ENCODE measurements at places on chromosomes 1 and 21.

GRCh38 chr1:15014516-15014915, 139.0 kb upstream of the TMEM51 start:
- DNase-seq: no peak

- DNase-seq: no peak
These were observed 89.3 kb downstream of the VAV3 start for GRCh38 chr1:107875689-107876088.

GRCh38 chr1:21657456-21658190, 11.5 kb downstream of the RAP1GAP start:
- DNase-seq: no peak

DNA sequence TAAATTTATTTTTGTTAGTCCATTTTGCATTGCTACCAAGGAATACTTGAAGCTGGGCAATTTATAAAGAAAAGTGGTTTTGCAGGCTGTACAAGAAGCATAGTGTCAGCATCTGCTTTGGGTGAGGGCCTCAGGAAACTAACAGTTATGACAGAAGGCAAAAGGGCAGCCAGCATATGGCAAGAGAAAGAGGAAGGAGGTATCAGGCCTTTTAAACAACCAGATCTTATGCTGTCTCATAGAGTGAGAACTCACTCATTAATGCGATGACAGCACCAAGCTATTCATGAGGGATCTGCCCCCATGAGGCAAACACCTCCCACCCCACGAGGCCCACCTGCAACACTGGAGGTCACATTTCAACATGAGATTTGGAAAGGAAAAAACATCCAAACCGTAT, 898.4 kb downstream of the KCNT2 start:
- DNase-seq: no peak

- no peak for DNase-seq
These were observed 26.7 kb upstream of the NGF start for GRCh38 chr1:115364780-115365155.

- DNase-seq: no peak
These were observed 150.5 kb upstream of the RUNX3 start for GRCh38 chr1:25080294-25081209.

GRCh38 chr1:38560457-38560856, 299.1 kb downstream of the RRAGC start:
- no peak for DNase-seq

DNA sequence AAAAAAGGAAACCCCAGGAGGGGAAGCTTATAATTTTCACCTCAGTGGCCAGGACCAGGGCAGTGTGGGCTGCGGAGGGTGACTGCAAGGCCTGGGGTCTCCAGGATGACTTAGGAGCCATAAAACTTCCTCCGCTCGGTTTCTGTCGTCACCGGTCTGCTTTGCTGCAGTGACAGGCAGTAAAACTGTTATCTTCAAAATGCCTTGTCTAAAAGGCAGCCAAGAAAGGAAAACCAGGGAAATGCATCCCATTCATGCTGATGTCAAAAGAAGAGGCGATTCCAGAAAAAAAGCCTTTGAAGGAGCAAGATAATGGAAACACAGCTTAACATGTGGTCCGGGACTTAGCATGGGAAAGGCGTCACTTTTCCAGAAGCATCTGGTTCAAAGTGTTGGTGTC, 42.0 kb downstream of the COL6A1 start:
- no peak for DNase-seq

- no peak for DNase-seq
These were observed 10.0 kb upstream of the LRRC8D start for GRCh38 chr1:89810880-89811279.

- no peak for DNase-seq
These were observed 101.7 kb upstream of the HAO2 start for GRCh38 chr1:119266858-119267257.

GRCh38 chr1:112870887-112871646, 84.9 kb downstream of the SLC16A1 start:
- no peak for DNase-seq

DNA sequence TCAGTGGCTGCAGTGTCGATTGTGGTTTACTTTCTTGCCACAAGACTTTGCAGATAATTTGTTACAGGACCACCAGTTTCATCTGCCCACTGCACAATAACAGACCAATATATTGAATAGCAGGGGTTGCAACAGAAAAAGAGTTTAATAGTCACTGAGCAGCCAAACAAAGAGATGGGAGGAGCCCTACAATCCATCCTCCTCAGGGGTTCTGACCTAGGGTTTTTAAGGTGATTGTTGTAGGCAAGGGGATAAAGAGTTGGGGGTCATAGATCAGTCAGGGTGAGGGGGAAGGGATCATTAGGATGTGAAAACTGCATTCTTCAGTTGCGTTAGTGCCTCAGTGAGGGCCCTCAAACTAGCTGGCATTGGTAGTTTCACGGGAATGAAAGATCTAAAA, 110.7 kb upstream of the OLFM3 start:
- no peak for DNase-seq

GRCh38 chr1:198254948-198255347, 98.2 kb downstream of the NEK7 start:
- no peak for DNase-seq

- DNase-seq: peak; percentile 69
These were observed at the start of gene NECTIN4 for GRCh38 chr1:161089251-161089924. TSS of gene NECTIN4 (minus strand) at chr1:161089558. CDS start at chr1:161089296, 262 bp downstream.

GRCh38 chr1:224300346-224300745, 29.6 kb downstream of the NVL start:
- no peak for DNase-seq

- no peak for DNase-seq
These were observed 64.3 kb downstream of the TAS1R2 start for GRCh38 chr1:18795002-18795689.

- no peak for DNase-seq
These were observed 149.5 kb downstream of the NOS1AP start for GRCh38 chr1:162218975-162219374.

DNA sequence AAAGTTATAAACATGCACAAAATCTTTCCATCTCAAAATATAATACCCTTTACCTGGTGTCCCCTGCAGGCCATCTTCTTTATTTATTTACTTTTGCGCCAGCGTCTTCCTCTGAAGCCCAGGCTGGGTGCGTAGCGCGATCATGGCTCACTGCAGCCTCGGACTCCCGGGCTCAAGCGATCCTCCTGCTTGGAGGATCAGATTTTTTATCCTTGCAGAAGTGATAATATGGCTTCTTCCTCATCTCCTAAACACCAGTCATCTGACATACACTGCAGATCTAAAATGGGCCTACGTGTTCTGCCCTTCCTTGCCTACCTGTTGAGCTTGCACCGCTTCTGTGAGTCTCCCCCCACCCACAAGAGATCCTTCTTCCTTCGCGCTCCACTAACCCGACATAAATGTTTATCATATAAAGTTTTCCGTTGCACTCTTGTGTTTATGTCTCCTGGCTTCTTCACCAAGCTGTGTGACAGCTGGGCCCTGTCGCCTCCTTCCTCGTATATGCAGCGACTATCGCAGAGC, 506 bp upstream of the SRP9 start:
- no peak for DNase-seq

DNA sequence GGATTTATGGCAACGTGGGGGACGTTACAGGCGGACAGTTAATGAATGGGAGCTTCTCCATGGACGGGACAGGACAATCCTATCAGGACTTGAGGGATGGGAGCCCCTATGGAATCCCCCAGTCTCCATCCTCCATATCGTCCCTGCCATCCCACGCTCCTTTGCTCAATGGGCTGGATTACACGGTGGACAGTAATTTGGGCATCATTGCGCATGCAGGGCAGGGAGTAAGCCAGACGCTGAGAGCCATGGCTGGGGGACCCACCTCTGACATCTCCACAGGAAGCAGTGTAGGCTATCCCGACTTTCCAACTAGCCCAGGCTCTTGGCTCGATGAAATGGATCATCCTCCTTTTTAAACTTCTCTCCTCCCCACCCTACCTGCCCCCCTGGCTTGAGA, 44.2 kb downstream of the LHX4 start:
- no peak for DNase-seq

DNA sequence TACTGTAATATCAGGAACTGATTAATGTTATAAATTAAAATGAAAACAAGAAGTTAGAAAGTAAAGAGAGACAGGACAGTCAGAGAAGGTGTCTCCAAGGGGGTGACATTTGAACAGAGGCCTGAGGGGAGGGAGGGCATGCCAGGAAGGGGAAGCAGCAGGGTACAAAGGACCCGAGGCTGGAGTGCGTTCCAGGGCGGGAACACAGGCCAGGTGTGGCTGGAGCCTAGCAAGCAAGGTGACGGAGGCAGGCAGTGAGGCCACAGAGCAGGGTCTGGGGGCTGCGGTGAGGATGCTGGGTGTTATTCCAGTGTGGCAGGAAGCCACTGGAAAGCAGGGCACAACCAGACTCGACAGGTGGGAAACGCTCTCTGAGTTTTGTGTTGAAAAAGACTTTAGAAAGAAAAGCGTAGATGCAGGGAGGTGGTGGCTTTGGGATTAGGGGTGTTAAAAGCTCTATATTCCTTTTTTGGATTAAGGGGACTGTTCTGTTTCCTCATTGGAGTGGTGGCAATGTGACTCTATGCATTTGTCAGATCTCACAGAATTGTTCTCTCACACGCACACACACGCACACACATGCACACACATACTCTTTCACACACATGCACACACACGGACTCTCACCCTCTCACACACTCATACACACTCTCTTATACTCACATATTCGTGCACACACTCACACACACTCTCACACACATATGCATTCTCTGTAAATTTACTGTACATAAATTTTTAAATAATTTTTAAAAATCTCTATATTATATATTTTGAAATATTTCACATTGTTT, 124.5 kb downstream of the GLIS1 start:
- peak; percentile 73 for DNase-seq

- DNase-seq: no peak
These were observed 1.9 kb upstream of the SAMSN1 start for GRCh38 chr21:14547834-14548513.

DNA sequence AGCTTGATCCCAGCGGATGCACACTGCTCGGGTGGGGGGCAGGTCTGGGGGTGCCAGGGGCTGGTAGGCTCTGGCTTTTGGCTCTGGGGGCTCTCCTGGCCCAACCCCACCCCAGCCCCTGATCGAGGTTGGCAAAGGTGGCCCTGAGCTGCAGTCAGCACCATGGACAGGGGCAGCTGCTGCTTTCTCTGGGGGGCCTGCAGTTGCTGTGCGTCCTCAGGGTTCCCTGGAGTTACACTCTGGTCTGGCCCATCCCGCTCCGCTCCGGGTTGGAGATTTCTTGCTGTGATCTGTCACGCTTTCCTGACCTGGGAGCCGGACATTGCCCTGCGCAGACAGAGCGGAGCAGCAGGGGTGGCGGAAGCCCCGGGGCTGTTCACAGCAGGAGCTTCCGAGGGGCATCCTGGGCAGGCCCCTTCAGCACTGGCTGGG, 8.0 kb upstream of the PLCH2 start:
- DNase-seq: no peak

DNA sequence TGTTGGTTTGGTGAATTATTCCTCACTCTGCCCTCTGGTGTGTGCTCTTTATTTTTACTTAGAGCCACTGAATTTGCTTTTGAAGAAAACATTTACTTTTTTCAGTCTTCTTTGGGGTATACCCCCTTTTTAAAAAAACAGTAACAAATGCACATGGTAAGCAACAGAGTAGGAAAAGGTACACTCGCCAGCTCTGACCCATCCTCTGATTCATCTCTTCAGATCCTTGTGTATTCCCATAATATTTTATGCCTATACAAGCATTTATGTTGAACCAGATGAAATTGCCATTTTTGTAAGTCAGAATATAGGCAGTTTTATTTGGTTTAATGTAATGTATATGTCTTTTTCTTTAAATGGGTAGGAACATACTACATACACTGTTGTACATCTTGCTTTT, 28.3 kb downstream of the TTC3 start:
- DNase-seq: no peak

DNA sequence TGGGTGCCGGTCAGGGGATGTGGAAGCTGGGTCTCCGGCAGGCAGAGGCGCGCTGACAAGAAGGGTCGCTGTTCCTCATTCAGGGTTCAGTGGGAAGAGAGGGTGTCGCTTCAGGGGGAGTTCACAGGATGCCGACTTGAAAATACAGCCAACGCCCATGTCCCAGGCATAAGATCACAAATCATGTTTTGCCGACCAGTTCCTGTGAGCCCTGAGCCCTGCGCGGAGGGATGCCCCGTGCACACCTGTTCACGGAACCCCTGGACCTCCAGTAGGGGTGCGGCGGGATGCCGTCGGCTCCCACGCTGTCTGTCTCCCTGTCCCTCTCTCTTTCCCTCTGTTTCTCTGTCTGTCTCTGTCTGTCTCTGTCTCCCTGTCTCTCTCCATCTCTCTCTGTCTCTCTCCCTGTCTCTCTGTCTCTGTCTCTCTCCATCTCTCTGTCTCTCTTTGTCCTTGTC, 26.8 kb downstream of the TP73 start:
- no peak for DNase-seq

DNA sequence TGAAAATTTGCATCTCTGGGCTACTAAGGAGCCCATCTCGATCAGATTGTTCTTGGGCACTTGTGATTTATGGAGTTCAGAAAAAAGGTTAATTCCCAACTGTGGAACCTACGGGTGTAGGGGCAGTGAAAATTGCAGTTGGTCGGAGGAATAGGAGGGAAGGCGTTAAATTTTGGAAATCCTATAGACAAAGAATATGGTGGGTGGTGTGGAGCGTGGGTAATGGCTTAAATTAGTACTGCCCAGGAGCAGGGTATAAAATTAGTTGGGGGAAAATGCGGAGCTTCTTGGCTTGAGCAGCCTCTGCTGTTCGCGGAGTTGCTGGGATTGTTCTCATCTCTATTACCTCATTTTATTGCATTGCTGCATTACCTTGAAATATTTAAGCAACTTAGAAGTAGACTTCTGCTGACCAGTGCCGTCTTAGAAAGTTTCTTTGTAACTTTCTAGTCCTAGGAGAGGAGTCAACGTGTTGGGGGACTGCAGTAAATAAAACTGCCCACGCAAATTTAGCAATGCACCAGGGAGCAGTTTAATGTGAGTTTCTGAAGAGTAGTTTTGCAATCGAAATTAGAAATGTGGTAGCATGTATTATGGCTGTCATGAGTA, 514 bp downstream of the S1PR1 start:
- DNase-seq: no peak

- DNase-seq: peak; percentile 55
These were observed 399.4 kb downstream of the PTPRU start for GRCh38 chr1:29635501-29636263.

GRCh38 chr1:22826604-22827580, 116.3 kb downstream of the EPHB2 start:
- DNase-seq: no peak

- no peak for DNase-seq
These were observed 542 bp downstream of the GAS5 start for GRCh38 chr1:173867141-173867752.

Data from mesenteric fat pad (tissue), 1 donor.